CD4-positive, alpha-beta T cell treated with Interleukin-6 for 4 hours (primary cell): ENCODE measurements at places on chromosomes 3 and 15.
A peak's percentile ranks its signal among the peaks of the same experiment; 100 is the strongest.

DNA sequence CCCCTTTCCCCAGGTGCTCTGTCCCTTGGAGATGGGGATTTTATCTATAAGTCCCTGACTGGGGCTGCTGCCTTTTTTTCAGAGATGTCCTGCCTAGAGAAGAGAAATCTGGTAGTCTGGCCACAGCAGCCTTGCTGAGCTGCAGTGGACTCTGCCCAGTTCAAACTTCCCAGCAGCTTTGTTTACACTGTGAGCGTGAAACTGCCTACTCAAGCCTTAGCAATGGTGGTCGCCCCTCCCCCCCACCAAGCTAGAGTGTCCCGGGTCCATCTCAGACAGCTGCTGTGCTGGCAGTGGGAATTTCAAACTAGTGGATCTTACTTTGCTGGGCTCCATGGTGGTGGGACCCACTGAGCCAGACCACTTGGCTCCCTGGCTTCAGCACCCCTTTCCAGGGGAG, 38.9 kb downstream of the TMEM266 start:
- DNase-seq: no peak

DNA sequence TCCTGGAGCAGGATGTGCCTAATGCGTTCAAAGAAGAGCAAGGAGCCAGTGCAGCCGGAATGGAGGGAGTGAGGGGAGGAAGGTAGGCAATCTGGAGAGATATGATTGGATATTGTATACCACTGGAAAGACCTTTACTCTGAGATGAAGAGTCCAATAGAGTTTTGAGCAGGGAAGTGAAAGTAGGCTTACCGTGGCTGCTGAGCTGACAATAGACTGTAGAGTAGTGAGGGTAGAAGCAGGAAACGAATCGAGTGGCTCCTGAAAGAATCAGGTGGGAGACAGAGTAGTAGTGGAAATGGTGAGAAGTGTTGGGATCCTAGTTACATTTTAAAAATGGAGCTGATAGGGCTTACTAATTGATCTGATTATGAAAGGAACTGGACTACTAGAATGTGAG, 51.8 kb upstream of the NUDT16 start:
- DNase-seq: no peak

- no peak for DNase-seq
These were observed 3.3 kb upstream of the LRTM1 start for GRCh38 chr3:54931182-54931581.

DNA sequence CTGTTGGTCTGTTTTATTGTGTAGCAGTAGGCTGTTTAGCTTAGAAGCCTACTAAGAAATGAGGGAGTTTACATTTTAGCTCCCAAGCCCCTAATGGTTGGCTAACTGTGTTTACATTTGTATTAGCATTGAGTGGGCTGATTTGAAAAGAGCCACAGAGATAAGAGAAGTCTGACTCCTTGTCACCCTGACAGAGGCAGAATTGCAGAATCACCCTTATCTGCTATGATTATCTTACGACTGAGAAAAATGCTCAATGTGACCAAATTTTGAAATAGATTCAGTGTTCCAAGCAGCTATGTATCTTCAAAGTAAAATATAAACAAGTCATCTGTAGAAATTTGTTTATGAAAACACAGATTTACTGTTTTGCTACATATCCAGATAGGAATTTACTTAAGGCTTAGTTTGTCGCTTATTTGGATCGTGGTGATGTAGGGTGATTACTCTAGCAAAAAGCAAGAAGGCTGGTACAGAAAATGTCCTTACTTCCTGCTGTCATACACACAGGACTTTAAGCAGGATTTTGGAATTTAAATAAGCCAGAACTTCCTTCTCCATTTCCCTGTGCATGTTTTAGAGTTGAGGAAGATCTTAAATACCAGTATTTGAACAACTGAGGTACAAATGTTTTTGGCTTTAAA, 19.0 kb downstream of the SEMA6D start:
- no peak for DNase-seq

GRCh38 chr3:123334056-123334455, 114.8 kb downstream of the ADCY5 start:
- DNase-seq: no peak

DNA sequence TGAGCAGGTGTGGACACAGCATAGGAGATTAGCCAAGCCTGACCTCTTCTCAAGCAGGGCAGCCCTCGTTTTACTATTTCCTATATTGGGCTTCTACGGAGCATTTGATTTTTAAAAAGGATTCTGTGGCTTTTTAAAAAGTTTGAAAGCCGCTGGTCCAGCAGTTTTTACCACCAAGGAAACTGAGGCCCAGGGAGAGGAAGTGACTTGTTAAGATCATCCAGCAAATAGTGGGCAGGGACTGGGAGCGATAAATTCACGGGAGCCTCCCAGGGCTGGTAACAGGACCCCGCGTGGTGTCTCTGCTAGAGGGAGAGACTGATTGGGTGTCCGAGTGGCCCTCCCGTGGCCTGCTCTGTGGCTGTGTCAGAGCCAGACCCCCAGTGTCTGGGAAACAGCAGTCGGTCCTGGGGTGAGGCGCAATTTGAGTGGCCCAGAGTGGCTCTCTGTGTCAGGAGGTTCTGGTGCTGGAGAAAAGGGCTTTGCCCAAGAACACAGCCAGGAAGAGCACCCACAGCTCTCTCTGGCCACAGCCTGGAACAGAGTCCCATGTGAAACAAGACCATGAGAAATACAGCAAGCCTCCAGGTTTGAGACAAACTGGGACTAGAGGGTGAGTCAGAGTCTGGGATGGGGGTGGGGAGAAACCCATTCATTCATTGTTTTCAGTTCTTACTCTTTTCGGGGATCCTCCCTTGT, 4.2 kb downstream of the FURIN start:
- DNase-seq: peak; percentile 61

GRCh38 chr15:68341760-68342725, 64.5 kb downstream of the FEM1B start:
- no peak for DNase-seq

DNA sequence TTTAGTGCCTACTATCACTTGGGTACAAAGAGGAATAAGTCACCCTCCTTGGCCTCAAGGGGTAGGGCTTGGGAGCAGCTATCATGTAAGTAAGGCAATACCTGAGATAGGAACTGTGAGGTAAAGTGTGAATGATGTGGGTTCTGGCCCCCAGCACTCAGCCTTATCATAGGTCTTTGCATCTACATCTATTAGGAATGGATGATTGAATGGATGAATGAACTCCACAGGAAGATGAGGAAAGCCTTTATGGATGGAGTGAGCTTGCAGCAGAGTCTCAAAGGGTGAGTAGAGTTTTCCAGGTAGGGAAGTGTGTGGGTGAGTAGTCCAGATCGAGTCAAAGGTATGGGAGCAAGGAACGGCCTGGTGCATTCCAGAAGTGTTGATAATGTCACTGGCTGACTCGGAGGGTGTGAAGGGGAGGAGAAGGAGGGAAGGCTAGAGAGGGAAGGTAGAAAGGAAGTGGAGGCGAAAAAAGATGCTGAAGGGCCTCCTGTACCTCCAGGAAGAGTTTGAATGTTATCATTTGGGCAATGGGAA, 13.1 kb upstream of the ABHD2 start:
- no peak for DNase-seq

DNA sequence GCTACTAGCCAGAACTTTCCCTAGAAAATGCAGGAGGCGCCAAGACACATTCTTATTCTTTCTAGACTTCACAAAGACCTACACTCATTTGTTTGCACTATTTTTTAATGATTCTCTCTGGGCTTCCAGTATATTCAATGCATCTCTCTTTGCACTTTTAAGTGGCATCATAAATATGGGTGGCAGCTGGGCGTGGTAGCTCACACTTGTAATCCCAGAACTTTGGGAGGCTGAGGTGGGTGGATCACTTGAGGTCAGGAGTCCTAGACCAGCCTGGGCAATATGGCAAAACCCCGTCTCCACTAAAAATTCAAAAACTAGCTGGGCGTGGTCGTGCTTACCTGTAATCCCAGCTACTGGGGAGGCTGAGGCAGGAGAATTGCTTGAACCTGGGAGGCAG, 5.6 kb upstream of the GCNT3 start:
- no peak for DNase-seq

GRCh38 chr3:128278130-128278529, 124.8 kb downstream of the EEFSEC start:
- DNase-seq: no peak

- DNase-seq: no peak
These were observed 25.0 kb downstream of the NEK10 start for GRCh38 chr3:27344192-27344591.

GRCh38 chr3:13863965-13864595, 15.8 kb downstream of the WNT7A start:
- no peak for DNase-seq

DNA sequence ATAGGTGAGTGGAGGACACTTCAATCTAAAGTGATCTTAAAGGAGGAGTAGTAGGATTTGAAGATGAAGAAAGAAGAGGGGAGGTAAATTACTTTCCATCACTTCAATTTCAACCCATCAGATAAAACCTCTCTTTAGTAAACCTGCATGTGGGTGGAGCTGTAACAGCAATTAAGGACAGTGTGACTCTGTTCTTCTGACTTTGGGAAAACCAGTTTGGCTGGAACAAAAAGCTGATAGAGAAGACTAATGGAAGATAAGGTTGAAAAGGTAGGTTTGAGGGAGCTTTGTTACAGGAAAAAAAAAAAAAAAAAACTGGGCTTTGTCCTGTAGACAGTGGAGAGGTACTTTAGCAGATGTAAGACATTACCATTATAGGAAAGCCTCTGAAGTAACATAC, 4.5 kb upstream of the GSK3B start:
- no peak for DNase-seq

- no peak for DNase-seq
These were observed 435.4 kb upstream of the MDFIC2 start for GRCh38 chr3:70747847-70748246.

DNA sequence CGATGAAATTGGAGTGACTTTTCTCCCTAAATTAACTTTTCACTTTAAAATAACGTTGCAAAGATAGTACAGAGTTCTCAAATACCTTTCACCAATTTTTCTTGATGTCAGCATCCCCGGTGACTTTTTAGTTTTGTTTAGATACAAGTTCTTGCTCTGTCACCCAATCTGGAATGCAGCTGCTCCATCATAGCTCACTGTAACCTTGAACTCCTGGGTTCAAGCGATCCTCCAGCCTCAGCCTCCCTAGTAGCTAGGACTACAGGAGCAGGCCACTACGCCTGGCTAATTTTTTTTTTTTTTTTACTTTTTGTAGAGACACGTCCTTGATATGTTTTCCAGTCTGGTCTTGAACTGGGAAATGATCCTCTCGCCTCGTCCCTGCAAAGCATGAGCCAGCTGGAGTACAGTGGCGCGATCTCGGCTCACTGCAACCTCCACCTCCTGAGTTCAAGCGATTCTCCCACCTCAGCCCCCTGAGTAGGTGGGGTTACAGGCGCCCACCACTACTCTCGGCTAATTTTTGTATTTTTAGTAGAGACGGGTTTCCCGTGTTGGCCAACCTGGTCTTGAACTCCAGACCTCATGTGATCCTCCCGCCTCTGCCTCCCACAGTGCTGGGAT, 747 bp downstream of the NSUN3 start:
- peak; percentile 4 for DNase-seq

- no peak for DNase-seq
These were observed 116.3 kb downstream of the AKAP13 start for GRCh38 chr15:85496551-85497171.

DNA sequence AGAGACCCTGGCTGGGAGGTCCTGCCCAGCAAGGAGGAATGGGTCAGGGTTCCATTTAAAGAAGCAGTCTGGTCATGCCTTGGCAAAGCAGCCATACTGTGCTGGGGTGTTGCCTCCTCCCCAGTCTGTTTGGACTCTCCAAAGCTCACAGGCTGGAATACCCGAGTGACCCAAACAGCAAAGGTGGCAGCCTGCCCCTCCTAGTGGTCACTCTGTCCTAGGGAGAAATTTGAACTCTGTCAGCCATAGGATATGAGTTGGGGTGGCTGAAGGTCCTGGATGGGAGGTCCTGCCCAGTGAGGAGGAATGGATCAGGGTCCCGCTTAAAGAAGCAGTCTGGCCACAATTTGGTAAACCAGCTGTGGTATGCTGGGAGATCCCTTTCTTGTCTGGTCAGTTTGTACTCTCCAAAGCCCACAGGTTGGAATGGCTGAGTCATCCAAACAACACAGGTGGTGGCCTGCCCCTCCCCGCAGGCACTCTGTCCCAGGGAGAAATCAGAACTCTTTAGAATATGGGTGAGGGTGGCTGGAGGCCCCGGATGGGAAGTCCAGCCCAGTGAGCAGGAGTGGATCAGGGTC, 45.0 kb downstream of the CCR1 start:
- DNase-seq: no peak

DNA sequence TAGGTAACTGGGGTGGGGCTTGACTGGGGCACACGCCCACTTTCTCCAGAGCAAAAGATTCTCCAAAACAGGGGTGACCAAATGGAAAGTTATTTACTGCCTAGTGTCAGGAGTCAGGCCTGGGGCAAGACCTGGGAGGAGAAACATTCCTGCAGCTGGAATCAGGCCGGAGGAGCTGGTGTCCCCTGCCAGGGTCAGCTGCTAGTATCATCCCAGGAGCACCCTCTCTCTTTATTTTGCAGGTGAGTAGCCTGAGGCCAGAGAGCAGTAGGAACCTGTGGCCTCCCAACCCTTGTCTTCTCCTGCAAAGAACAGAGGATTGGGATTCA, 32.9 kb downstream of the DNAJB8 start:
- no peak for DNase-seq

DNA sequence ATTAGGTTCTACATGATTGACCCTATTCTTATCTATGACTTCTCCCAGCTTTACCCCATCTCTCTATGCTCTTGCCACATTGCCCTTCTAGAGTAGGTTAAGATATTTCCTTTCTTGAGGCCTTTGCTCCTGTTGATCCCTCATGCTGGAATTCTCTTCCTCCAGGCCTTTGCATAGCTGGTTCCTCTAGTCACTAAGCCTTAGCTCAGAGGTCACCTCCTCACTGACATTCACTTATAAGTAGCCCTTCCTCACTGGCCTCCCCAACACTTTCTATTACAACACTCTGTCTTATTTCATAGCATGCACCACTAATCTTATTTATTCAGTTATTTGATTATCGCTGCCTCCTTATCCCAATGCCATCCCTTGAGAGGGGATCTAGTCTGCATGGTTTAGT, 228.4 kb upstream of the COL8A1 start:
- no peak for DNase-seq

- DNase-seq: peak; percentile 90
These were observed 306.5 kb downstream of the RPLP1 start for GRCh38 chr15:69758810-69759790.

- no peak for DNase-seq
These were observed 12.7 kb downstream of the TMPRSS7 start for GRCh38 chr3:112047264-112047663.

- DNase-seq: no peak
These were observed 396.6 kb downstream of the RBMS3 start for GRCh38 chr3:29677421-29677820.

- DNase-seq: no peak
These were observed 331.1 kb downstream of the SV2B start for GRCh38 chr15:91431041-91431715.

DNA sequence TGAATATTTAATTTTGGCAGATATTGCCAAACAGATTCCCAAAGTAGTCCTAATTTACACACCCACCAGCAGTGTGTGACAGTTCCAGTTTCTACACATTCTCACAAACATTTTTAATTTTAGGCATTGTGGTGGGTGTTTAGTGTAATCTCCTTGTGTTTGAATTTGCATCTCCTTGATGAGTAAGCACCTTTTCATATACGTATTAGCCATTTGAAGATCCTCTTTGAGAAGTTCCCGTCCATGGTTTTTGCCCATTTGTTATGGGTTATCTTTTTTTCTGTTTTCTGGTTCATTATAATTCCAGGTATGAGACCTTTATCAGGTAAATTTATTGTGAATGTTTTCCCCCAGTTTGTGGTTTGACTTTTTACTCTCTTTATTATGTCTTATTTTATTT, 2.3 kb upstream of the TM4SF19 start:
- DNase-seq: no peak

GRCh38 chr15:26926081-26926480, 44.9 kb upstream of the GABRG3 start:
- DNase-seq: no peak

- DNase-seq: peak; percentile 46
These were observed 708 bp upstream of the GCHFR start for GRCh38 chr15:40762919-40763800.
